ENCODE measurements at places on chromosomes 6 and 20.

GRCh38 chr20:9269280-9269971 is 200.5 kb downstream of the PLCB4 start:
- no peak for DNase-seq

- DNase-seq: no peak
Observed at GRCh38 chr20:22226849-22227700, 357.3 kb downstream of the FOXA2 start.

DNA sequence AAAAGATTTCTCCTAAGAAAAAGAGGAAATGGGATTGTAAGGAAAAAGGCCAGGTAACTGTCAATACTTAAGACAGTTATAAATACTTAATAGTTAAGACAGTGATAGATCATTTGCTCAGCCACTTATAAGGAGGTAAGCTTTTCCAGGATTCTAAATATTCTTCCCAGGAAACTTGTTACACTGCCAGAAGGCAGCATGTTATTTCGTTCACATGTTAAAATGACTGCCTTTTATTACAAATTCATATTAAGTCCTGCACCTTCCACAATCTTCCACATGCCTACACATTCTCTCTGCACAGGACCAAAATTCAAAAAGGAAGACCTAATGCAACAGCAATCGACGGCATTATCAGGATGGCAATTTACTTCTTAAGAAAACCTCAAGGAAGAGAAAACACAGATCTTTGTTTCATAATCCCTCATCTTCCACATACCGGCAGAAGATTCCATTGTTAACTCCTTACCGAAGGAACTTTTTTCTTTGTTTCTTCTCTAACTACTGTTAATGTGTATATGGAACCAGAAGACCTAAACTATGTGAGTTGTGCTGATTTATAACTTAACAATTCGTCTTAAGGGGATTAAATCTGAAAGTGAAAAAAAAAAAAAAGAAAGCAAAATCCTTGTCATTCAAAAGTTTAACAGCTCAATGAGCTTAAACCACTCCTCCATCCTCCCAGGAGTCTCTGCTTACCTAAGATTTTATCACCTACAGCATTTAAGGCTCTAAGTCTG is 799 bp downstream of the TAAR2 start:
- no peak for DNase-seq

- no peak for DNase-seq
Observed at GRCh38 chr6:48200869-48201390, 89.9 kb upstream of the PTCHD4 start.

GRCh38 chr6:26159357-26160273 is 72.4 kb downstream of the HFE start:
- DNase-seq: no peak

- DNase-seq: no peak
Observed at GRCh38 chr6:125019918-125020317, 57.7 kb downstream of the RNF217 start.

DNA sequence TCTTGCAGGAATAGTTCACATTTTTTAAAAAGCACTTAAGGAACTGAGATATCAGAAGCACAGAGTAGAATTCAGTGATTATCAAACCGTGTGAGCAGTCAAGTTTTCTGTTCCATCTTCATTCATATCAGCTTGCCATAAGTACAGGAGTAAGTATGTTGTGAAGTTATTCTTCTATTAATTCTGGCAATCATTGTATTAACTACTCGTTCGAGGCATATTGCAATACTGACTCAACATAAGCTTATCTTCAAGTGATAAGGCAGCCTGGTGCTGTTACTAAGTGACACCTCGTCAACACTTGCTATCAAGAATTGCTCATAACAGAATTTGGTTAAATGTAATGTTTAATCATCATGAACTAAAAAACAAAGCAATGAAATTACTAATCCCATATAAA is 75.7 kb upstream of the SNX9 start:
- no peak for DNase-seq

DNA sequence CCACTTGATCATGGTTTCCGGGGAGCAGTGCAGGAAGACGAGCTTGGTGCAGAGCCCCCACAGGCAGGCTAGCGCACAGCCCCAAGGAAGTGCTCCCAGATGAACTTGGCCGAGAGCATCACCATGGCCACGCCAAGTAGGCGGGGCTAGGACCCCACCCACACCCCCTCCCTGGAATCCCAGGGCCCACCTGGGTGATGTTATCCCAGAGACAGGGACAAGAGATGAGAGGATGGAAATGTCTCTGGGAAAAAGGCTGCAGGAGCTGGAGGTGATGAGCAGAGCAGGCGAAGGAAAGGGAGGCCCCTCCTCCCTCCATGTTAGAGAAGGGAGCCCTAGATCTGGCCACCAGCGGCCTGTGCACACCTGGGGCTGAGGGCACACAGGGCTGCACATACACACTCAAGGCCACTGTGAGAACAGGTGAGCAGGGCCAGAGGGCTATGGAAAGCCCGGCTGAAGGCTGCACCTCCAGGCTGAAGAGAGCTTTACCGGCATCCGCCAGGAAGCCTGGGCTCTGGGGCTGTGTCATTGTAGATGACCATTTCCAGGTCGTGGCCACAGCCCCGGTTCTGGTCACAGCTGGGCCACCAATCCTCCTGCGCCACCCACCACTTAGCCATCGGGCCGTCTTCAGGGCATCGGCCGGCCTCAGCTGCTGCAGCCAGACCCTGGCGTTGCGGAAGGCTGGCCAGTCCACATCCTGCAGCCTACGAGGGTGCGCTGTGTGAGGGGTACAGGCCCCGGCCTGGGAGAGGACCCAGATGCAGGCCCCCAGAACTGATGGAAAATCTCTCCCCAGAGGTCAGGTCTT is 24.9 kb downstream of the NPEPL1 start:
- DNase-seq: no peak

- no peak for DNase-seq
Observed at GRCh38 chr20:40743141-40743775, 54.2 kb upstream of the MAFB start.

DNA sequence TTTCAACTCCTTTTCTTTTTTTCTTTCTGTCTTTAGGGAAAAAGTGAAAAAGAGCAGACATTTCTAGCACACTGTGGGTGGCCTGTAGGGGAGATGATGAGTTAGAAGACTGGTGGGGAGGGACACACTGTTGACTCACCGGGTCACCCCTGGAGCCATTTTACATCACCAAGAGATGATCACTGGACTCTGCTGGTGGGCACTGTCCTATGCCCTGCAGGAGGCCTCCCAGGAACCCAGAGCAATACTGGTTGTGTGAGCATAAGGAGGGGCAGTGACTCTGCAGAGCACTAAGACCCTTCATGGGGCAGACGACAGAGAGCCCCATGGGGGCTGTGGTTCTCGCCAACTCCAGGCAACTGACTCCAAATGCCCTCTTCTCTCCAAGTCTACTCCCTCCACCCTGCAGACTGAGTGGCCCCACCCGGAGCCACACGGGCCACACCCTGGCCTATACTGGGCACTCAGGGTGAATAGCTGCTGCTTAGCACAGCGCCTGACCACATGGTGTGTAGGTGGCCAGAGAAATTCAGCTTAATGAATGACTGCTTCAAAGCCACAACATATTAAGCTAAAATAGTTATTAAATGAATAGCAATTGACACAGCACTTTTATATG is 177.5 kb downstream of the CDC5L start:
- no peak for DNase-seq

GRCh38 chr6:41377071-41377470 is 41.7 kb downstream of the NCR2 start:
- DNase-seq: no peak

DNA sequence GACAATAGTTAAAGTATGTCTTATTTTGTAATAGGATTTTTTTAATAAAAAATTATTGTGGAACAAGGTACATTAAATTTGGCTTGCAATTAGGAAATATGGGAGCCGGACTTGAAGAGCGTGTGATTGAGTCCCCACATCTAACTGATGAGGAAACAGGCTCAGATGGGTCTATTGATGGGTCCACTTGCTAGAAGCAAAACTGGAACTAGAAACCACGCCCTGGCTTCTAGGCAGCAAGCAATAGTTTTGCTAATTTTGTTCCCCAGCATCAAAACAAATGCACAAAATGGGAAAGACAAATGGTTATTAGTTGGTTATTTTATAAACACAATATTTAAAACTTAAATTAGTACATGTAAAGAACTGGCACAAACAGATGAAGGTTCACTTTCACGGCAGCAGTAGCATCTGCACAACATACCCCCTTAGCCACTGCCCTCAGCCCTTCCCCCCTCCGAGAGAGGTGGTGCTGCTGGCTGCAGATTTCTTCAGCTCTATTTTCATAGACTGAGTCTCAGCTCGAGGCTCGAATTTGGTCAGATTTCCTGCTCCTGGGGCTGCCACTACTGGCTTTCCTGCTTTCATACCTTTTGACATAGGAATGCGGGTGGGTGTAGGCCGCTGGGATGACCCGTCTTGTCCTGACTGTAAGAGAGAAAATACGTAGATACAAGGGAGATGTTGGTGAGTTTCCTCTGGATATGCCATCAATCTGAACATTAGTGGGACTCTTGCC is 23.8 kb upstream of the TMEM30A start:
- no peak for DNase-seq

DNA sequence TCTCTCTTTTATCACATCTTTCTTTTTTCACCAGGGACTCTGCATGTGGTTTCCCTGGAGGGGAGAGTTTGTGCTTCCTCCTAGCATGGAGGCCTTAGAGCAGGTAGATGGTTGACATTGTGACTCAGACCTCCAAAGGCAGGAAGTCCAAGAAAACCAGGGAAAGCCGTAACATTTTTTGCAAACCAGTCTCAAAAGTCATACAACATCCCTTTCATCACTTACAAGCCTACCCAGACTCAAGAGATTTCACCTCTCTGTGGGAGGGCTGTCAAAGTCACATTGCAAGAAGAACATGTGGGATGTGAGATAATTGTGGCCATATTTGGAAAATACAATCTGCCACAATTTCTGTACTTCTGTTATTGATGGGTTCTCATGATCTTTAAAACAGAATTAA is 46.2 kb downstream of the SNRNP48 start:
- no peak for DNase-seq

- DNase-seq: no peak
Observed at GRCh38 chr6:33880104-33880678, 76.4 kb upstream of the MLN start.

- no peak for DNase-seq
Observed at GRCh38 chr6:143811501-143812157, 31.5 kb upstream of the LTV1 start.

DNA sequence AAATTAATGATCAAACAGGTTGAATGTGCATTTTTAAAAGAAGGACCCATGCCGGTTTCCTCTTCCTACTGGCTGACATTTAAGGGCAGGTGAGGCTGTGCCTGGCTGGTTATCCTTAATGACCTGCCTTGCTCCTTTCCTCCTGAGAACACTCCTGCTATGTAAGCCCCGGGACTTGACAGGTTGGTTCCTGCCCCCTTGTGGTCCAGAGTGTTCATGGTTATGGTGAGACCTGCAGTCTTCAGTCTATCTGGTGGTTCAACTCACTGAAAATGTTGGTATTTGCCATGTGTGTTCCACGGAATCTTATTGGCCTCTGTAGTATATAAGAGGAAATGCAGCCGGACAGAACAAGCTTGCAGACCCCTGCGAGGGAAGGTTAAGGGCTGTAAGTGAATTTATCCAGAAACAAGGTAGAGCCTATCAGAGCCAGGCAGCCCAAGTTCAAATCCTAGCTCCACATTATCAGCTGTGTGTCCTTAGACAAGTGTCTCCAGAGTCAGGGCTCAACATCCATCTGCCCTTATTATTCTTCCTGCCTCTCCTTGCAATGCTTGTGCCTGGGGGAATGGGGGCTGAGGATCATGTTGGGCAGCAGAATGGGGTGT is 5.2 kb upstream of the BPIFA3 start:
- DNase-seq: no peak

DNA sequence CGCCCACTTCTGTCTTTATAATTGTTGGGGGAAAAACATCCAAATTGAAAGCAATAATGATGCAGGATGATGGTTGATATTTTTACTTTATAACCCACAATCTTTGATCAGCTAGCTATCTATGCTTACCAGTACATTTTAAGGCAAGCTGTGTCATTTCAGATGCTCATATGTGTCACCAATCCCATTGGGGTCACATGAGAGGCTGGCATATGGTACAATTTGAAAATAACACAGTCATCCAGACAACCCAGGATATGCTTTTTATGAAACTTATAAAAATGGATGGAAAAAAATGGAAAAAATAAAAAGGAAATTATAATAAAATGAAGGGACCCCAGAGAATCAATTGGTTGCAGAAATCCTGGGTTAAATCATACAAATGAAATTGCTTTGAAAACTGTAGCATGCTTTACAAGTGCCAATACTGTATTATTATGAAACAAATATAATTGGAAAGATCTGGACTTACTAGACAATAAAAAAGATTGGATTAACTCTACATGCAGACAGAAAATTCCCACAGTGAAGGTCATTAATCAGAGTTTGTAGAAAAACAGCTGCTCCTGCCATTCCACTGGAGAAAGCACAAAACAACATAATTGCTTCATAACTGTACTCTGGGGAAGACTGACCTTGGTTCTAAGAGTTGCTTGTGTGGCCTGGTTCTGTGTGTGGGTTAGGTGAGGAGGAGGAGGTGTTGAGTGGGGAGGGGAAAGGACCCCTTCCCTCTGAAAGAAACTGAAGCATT is 13.3 kb upstream of the PRIM2 start:
- DNase-seq: no peak

GRCh38 chr6:5657684-5658430 is 348.9 kb downstream of the NRN1 start:
- no peak for DNase-seq

- no peak for DNase-seq
Observed at GRCh38 chr20:11912013-11912658, 5.6 kb upstream of the BTBD3 start.

DNA sequence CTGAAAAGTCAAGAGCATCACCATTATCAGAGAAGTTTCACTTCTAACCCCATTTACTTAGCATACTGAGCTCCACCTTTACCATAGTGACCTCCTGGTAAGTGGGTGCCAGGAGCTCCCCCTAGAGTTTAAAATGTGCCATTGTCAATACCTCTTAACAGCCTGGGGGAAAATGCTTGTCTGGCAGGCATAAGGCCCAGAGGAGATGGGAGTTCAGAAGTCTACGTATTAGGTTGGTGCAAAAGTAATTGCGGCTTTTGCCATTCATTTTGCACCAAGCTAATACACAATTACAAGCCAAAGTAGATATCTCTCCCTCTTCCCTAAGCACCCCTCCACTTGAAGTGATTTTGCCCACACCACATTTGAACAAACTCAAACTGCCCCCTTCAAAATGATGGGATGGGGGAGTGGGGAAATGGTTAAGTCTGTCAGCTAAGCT is 919.0 kb downstream of the KIF16B start:
- no peak for DNase-seq

DNA sequence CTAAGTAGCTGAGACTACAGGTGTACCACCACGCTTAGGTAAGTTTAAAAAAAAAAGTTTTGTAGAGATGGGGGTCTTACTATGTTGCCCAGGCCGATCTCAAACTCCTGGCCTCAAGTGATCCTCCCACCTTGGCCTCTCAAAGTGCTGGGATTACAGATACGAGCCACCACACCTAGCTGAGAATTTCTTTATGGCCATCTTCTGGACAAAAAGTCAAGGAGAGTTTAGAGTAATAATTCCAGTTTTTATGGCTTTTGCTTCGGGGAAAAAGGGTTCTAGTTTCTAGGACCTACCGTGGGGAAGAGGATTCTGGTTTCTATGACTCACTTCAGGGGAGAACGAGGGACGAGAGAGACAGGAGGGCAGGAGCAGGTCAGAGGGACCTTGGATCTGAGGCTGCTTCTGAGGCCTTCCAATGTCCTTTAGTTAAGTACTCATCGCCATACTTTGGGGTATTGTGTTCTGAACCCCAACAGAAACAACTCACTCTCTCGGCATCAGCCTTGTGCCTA is 69.3 kb upstream of the IER3 start:
- no peak for DNase-seq

GRCh38 chr20:528923-529604 is 14.5 kb downstream of the CSNK2A1 start:
- no peak for DNase-seq

- DNase-seq: no peak
Observed at GRCh38 chr20:33287884-33288283, 4.9 kb downstream of the BPIFB1 start.

Data from stimulated activated CD4-positive, alpha-beta T cell treated with anti-CD3 and anti-CD28 coated beads, Interleukin-15, amount 100 ng/mL, for 1 hour (primary cell).